Activated naive CD4-positive, alpha-beta T cell (primary cell): ENCODE measurements at places on chromosomes 2 and 18.

GRCh38 chr18:58738322-58738721, 67.1 kb downstream of the MALT1 start:
- DNase-seq, result no peak

DNA sequence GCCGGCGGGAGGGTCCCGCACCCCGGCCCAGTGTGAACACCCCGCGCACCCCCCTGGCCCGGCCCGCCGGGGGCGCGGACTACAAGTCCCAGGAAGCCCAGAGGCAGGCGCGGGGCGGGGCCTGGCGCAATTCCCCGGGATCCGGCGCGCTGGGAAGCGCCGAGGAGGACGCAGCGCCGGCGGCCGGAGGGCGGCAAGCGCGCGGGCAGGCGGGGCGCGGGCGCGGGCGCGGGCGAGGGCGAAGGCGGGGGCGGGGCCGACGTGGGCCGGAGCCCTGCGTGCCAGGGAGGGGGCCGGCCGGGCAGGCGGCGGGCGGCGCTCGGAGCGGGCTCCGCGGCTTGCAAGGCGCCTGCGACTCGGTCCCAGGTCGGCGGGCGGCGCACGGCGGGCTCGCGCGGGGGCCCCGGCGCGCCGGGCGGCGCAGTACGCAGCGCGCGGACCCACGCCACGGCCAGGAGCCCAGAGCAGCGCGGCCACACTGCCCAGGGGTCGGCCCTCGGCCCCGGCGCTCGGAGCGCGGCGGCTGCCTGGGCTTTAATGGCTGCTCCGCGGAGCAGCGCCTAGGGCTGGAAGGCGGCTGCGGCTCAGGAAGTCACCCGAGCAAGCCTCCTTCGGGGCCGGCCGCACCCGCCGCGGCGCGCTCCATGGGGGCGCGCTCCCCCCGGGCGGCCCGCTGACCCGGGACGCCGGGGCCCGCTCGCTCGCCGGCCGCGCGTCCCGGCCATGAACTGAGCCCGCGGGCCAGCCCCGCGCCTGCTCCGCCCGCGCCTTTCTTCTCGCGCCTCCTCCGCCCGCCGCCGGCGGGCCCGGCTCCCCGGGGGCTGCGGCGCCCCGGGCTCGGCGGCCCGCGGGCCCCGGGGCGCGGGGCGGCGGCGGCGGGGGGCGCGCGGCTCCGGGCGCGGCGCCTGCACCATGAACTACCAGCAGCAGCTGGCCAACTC, at the start of gene AGAP1:
AGAP1 (plus strand) TSS at position 269 of the 941 bp plus-strand sequence.
- DNase-seq, result no peak

DNA sequence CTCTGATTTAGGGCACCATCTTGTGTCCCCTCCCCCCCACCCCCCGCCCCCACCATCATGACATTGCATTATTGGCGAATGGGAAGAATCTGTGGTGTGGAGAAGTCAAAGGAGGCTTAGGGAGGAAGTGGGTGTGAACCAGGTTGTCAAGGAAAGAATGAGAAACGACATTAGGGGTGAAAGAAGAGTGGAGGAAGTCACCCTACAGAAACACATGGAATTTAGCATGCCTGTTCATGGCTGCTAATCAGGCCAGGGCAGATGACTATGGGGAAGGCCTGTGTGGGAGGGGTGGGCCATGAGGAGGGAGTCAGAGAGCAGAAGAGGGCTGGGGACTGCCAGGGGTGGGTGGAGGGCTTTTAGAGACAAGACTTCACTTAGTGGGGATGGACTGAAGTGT, 81.6 kb downstream of the AOX1 start:
- DNase-seq, result no peak

DNA sequence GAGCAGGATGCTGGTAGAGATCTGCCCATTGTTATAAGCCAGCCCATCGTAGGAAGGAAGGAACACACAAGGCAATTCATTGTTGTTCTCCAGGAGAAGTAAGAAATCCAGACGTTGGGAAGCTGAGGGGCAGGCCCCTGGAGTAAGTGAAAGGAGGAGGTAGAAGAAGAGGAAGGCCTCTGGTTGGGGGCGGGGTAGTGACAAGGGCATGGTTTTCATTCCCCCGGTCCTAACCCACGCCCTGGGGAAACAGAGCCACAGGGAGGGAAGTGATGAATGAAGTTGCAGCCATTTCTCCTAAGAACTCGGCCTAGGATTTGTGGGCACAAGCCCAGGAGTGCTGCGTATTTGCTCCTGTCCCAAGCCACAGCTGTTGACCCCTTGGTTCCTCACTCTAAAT, 18.0 kb downstream of the LBH start:
- no peak for DNase-seq

DNA sequence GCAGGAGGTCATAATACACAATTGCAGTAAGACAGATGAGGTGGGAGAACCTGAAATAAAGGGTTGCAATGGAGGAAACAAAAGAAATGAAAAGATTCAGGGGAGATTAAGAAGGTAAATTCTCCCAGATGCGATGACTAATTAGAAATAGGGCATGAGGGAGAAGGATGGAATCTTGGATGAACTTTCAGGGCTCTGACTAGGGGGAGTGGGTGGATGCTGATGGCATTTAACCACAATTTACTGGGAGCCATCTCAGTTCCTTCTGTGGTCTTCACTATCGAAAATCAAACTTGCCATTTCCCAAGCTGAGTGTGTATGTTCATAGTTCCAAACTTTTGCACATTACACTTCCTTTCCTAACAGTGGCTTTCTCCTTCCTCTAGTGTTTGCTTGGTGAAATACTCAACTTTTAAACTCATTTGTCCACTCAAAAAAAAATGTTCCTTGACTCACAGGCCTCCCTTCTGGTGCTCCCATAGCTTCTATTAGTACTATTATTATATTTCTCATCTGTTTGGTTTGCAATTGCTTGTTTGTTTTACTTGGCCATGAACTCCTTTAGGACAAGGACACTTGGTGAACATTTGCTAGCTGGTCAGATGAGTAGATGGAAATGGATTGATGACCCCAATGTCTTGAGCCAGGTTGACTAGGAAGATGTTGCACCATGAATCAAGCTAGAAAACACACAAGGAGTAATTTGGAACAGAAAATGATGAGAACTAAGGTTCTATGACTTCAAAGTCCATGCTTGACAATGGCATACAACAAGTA, 178.5 kb downstream of the DIS3L2 start:
- no peak for DNase-seq

GRCh38 chr2:126784045-126784444, 114.6 kb upstream of the TEX51 start:
- no peak for DNase-seq

GRCh38 chr18:9629709-9630108, 15.3 kb upstream of the PPP4R1 start:
- no peak for DNase-seq

- no peak for DNase-seq
Measured at GRCh38 chr18:31607384-31607783, 15.7 kb downstream of the TTR start.

- DNase-seq, result no peak
Measured at GRCh38 chr2:25331686-25332365, 9.9 kb downstream of the DNMT3A start.

- DNase-seq, result no peak
Measured at GRCh38 chr18:35193316-35193715, 47.5 kb upstream of the ZNF397 start.

DNA sequence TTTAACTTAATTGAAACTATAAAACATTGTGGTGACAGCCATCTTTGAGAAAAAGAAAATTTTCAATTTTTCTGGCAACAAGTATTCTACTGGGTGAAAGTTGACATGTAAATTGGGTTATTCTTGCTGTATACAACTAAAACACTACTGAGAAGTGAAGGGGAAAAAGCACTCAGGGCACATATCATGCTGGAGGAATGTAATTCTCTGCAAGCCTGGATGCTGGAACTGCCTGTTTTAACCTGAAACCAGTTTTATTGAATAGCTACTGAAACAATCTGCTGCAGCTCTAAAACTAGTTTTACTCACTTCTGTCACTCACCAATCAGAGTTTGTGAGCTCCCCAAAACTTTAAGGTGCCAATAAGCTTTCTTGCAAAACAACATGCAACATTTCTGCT, 1136.0 kb downstream of the LRP1B start:
- no peak for DNase-seq

GRCh38 chr2:104932243-104932642, 78.3 kb downstream of the POU3F3 start:
- no peak for DNase-seq

- DNase-seq, result no peak
Measured at GRCh38 chr2:214593727-214594126, 182.9 kb downstream of the VWC2L start.

DNA sequence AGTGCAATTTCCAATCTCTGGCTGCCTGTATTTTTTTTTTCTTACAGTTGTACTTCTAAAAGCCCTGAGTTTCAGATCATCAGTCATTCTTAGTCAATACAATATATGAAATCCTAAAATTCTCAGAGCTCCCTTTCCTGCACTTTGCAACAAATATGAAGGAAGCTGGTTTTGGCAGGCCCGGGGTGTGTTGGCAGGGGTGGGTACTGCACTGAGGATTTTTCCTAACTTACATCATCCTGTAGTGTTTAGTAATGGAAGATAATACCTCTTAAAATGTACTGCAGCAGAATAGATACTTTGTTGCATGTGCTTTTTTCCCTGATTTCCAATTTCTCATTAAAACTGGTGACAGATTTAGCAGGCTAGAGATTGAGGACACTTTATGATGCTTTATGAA, 374.6 kb downstream of the PTH2R start:
- DNase-seq, result no peak

GRCh38 chr2:53867169-53867568, 7.4 kb upstream of the GPR75 start:
- DNase-seq, result no peak

DNA sequence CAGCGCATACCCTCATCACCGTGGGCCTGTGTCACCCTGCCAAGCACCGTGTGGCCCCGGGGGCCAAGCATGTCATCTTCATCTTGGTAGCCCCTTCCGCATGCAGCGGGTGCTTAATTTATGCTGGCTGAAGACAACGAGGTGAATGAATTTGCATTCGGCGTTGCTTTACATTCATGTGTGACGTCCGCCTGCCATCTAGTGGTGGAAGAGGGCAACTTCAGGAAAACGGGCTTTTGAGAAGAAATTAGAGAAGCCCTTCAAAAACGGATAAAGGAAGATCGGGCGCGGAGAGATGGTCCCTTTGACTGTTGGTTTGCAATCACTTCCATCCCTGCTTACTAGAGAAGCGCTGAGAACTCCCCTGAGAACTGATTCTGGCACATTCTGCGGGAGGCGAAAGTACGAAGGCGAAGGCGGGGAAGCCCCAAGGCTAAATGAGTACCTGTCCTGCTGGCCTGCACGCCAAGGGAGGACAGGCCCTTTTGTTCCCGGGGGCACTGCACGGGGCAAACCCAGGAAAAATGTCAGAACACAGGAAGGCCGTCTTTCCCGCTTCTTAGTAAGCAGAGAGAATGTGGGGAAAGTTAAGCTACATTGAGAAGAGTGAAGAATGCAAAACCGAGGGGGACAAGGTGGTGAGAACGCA, 145.9 kb downstream of the ZNF516 start:
- DNase-seq, result peak; percentile 46

- DNase-seq, result no peak
Measured at GRCh38 chr2:134630504-134631159, 88.2 kb downstream of the TMEM163 start.

GRCh38 chr2:168459256-168459655, 3.2 kb downstream of the CERS6 start:
- no peak for DNase-seq

GRCh38 chr2:7429733-7430132, 512.5 kb downstream of the RNF144A start:
- no peak for DNase-seq

GRCh38 chr2:69315160-69315761, 71.8 kb downstream of the GFPT1 start:
- no peak for DNase-seq

DNA sequence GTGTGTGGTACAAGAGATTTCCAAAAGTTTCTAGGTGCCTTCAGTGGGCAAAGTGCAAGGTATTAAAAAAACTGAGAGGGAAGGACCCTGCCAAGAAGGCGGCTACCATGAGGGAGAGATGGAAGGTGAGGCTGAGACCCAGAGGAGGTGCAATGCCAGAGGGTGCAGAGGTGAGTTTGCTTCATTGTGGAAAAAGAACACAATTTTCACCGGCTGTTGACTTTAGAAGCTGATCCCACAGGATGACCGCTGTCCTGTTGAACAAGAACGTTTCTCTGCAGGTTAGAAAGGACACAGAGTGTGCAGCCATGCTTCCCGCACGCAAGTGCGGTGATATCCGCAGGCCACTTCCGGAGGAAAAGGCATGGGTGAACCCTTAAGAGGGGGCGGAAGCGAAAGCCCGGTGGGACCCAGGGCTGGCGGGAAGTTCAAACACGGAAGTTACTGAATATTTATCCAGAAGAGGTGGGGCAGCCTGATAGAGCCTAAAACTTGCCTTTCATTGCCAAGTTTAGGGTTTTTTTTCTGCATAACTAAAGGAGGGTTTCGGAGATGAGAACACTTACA, 16.6 kb downstream of the SP110 start:
- no peak for DNase-seq

GRCh38 chr2:137981112-137981656, 16.9 kb downstream of the HNMT start:
- DNase-seq, result no peak

DNA sequence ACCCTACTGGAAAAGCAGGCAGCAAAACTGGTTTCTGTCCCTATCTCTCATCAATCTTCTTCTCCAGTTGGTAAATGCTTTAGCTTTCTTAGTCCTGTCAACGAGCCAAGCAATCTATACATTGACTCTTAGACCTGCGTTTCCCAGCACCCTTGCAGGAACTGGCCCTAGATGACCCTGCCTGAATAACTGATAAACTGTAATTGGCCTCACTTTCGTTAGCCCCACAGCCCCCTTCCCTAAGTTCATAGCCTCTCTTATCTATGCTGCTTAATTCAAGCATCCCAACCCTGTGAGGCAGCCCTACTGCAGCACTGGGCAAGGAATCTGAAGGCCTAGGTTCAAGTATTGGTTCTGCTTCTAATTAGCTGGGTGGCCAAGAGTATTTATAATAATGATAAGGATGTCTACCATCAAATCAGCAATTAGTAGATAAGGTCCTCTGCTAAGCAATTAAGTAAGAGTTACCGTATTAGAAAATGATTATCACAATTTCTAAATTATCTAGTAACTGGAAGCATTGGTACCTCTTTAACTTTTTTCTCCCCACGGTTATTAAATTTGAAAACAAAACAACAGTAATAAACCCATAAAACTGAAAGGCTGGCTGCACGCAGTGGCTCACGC, 86.4 kb upstream of the RMDN2 start:
- DNase-seq, result no peak

DNA sequence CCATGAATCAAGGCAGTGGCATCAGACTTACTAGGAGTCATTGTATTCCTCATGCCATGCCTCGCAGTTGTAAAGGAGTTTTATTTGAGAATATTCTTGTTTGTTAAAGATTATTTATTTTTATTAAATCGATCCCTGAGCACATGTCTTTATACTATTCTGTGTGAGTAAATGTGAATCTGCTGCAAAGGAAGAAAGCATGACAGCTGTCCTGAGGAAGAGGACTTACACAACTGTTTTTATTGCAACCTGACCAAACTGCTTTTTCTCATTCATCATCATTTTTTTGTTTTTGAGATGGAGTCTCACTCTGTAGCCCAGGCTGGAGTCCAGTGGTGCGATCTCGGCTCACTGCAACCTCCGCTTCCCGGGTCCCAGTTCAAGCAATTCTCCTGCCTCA, 34.1 kb downstream of the INO80D start:
- no peak for DNase-seq

- DNase-seq, result no peak
Measured at GRCh38 chr2:60213865-60214625, 339.4 kb downstream of the BCL11A start.
